ENCODE measurements at places on chromosomes 3 and 15. TPM values are rescaled to one million over a fixed set of nuclear protein-coding genes. Genes with fewer than 3 reads are reported as not detected.

DNA sequence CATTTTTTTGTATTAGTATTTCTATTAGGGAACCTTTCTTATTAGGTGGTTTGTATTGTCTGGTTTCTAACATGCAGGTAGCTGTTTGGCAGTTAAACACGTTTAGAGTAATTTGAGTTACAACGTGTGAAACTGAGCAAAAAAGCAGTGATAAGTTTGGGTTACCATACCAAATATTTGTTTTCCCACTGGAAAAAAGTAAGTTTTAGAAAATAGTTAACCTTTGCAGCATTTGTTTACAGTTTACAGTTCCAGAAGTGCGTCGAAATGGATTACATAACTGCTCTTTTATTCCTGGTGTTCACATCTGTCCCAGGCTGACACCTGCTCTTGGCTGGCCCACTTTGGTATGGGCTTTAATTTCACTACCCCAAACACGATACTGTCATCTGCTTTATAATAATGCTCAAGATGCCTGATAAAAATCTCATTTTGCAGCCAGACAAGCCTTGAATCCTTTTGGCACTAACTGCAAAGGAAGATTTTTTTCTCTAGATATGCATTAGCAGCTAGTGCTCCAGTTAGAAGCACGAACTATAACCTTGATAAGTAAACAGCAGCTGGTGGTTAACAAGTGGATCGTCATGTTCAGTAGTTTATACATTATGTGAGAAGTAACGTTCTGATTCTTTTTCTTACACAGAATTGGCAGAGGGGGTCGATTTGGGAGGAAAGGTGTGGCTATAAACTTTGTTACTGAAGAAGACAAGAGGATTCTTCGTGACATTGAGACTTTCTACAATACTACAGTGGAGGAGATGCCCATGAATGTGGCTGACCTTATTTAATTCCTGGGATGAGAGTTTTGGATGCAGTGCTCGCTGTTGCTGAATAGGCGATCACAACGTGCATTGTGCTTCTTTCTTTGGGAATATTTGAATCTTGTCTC lies 5.3 kb downstream of the EIF4A2 start:
- no peak overlapping the region for H3K27ac ChIP-seq
- H3K4me3 ChIP-seq, result no peak overlapping the region
- H3K4me1 ChIP-seq, result peaks cover 33% of the 10 kb centered on the region
- peaks cover 90% of the 10 kb centered on the region for H3K36me3 ChIP-seq
- no peaks in the 10 kb centered on the region for H3K27me3 ChIP-seq
- DNase-seq, result no peak

Gene MPI
- total RNA-seq, result 30.3 TPM

DNA sequence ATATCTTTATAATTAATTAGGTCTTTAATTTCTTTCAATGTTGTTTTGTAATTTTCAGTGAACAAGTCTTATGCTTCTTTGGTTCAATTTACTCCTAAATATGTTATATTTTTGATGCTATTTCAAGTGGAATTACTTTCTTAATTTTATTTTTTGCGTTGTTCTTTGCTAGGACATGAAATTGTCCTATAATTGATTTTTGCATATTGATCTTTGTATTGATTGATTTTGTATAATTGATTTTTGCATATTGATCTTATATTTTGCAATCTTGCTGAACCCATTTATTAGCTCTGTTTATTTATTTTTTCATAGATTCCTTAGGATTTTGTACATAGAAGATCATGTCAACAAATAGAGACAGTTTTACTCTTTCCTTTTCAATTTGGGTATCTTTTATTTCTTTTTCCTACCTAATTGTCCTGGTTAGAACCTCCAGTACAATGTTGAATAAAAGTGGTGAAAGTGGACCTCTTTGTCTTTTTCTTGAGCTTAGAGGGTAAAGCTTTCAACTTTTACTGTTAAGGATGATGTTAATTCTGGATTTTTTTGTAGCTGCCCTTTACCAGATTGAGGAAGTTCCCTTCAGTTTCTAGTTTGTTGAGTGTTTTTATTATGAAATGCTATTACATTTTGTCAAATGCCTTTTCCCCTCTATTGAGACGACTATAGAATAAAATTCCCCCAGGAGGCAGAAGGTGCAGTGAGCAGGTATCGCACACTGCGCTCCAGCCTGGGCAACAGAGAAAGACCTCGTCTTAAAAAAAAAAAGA lies 36.8 kb upstream of the CCDC50 start:
- no peak for DNase-seq
- H3K27me3 ChIP-seq, result no peaks in the 10 kb centered on the region
- no peaks in the 10 kb centered on the region for H3K36me3 ChIP-seq
- no peaks in the 10 kb centered on the region for H3K4me1 ChIP-seq
- no peak overlapping the region for H3K27ac ChIP-seq

Gene ECT2
- total RNA-seq, result 1.1 TPM

DNA sequence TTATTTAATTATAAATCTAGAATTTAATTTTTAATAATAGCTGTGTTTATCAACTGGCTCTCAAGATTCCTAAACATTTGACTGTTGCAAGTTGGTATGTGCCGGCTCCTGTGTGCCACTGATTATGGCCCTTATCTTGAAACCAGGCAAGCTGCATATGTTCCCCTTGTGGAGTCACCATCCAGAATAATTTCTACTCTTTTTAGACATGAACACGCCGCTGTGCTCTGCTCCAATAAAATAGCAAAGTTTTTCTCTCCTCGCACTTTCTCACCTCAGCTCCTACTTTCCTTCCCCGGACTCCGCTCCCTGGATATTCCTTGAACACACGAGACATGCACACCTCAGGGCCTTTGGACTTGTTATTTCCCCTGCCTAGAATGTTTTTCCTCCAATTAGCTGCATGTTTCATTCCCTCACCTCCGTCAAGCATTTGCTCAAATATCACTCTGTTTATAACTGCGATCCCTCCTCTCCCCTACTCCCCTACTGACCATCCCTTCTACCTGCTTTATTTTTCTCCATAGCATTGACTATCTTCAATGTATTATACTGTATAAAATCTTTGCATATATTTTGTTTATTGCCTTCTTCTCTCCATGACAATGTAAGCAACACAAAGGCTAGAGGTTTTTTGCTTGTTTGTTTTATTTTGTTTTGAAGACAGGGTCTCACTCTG lies 26.1 kb upstream of the ERICH6 start:
- H3K4me1 ChIP-seq, result no peaks in the 10 kb centered on the region
- DNase-seq, result no peak
- H3K36me3 ChIP-seq, result no peaks in the 10 kb centered on the region

Gene OCA2
- total RNA-seq, result not detected

Gene MME
- 0.69 TPM for total RNA-seq

Gene FOXB1
- total RNA-seq, result 0.14 TPM

GRCh38 chr3:35658686-35659085 lies 19.4 kb downstream of the ARPP21 start:
- no peak for DNase-seq
- H3K27ac ChIP-seq, result no peak overlapping the region
- H3K4me1 ChIP-seq, result no peaks in the 10 kb centered on the region

GRCh38 chr3:129974833-129975704 lies 549 bp downstream of the TRH start:
- peaks cover 17% of the 10 kb centered on the region for H3K4me1 ChIP-seq
- peak; percentile 36 for DNase-seq
- H3K36me3 ChIP-seq, result no peaks in the 10 kb centered on the region
- peaks cover 50% of the 10 kb centered on the region for H3K27me3 ChIP-seq

GRCh38 chr3:98596087-98596486 lies 2.7 kb upstream of the CPOX start:
- no peaks in the 10 kb centered on the region for H3K27me3 ChIP-seq
- H3K4me3 ChIP-seq, result no peak overlapping the region
- no peak overlapping the region for H3K27ac ChIP-seq
- peaks cover 16% of the 10 kb centered on the region for H3K4me1 ChIP-seq
- no peak for DNase-seq
- peaks cover under 1% of the 10 kb centered on the region for H3K36me3 ChIP-seq

Gene LTK
- total RNA-seq, result 9.9 TPM

GRCh38 chr3:25673738-25674298 lies 9.1 kb upstream of the TOP2B start:
- no peak overlapping the region for H3K27ac ChIP-seq
- H3K4me1 ChIP-seq, result no peaks in the 10 kb centered on the region

Gene DTX3L
- 15.4 TPM for total RNA-seq

DNA sequence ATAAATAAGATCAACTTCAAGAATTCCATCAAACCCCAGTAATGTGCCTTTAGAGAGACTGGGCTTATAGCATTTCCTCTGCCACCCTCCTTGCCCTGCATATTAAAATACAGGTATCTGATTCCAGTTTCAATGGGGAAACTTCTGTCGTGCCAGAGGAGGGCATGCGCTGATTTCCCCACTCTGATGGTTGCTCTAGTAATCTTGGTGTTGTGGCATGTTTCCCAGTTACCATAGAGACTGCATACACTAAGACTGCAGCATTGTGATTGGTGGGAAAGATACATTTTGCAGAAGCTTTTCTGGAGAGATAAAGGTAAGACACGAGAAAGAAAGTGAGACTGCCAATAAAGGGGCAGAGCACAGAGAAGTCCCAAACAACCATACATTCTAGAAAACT lies 225.6 kb downstream of the TIGIT start:
- H3K36me3 ChIP-seq, result no peaks in the 10 kb centered on the region
- no peaks in the 10 kb centered on the region for H3K27me3 ChIP-seq
- no peak for DNase-seq

Gene CYP8B1
- not detected for total RNA-seq

All from CD4-positive, alpha-beta T cell (primary cell).